ENCODE measurements at places on chromosomes 13 and 19. TPM values are rescaled to one million over a fixed set of nuclear protein-coding genes. Genes with fewer than 3 reads are reported as not detected.

CGB3 gene
- total RNA-seq = 0.46 TPM

- no peaks in the 10 kb centered on the region for H3K4me1 ChIP-seq
- H3K4me3 ChIP-seq = peak overlapping the region; percentile 61
- no peaks in the 10 kb centered on the region for H3K36me3 ChIP-seq
- H3K27me3 ChIP-seq = peaks cover 4% of the 10 kb centered on the region
Observed at GRCh38 chr19:7863157-7863970, 10.8 kb downstream of the PRR36 start.

DNA sequence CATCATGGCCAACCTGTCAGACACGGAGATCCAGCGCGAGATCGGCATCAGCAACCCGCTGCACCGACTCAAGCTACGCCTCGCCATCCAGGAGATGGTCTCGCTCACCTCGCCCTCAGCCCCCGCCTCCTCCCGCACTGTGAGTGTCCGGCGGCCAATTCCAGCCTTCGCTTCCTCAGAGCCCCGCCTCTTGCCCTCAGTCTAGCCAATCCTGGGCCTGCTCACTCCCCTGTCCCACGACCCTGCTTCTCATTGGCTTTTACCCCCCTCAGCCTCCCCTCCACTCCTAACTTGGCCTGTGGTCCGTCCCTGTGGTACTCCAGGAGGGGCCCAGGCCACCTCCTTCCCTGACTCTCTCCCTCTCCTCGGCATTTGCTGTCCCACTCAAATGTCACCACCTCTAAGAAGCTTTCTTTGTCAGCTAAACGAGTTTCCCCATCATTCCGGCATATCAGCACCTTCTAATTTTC lies 12.3 kb downstream of the HRC start:
- no peaks in the 10 kb centered on the region for H3K36me3 ChIP-seq
- peak overlapping the region; percentile 92 for H3K4me3 ChIP-seq
- no peaks in the 10 kb centered on the region for H3K27me3 ChIP-seq
- no peaks in the 10 kb centered on the region for H3K4me1 ChIP-seq
- peak; percentile 98 for DNase-seq
- H3K27ac ChIP-seq = no peak overlapping the region

DNA sequence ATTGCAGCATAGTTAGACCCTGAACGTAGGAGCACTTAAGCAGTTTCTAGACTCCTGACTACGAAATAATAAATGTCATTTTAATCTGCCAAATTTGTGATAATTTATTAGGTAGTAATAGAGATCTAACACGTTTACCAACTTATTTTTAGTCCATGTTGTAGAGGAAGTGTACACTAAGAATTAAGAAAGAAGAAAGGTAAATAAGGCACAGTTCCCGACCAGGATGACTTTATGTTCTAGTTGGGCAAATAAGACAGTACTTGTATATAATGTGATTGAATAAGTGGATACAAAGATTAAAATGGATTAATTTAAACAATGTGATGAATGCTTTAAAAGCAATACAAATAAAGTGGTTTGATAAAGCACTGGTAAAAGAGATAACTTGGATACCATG lies 1306.2 kb upstream of the PCDH20 start:
- H3K4me3 ChIP-seq = no peak overlapping the region
- no peaks in the 10 kb centered on the region for H3K4me1 ChIP-seq
- peaks cover 6% of the 10 kb centered on the region for H3K36me3 ChIP-seq
- no peaks in the 10 kb centered on the region for H3K27me3 ChIP-seq
- DNase-seq = no peak
- H3K27ac ChIP-seq = no peak overlapping the region

DNA sequence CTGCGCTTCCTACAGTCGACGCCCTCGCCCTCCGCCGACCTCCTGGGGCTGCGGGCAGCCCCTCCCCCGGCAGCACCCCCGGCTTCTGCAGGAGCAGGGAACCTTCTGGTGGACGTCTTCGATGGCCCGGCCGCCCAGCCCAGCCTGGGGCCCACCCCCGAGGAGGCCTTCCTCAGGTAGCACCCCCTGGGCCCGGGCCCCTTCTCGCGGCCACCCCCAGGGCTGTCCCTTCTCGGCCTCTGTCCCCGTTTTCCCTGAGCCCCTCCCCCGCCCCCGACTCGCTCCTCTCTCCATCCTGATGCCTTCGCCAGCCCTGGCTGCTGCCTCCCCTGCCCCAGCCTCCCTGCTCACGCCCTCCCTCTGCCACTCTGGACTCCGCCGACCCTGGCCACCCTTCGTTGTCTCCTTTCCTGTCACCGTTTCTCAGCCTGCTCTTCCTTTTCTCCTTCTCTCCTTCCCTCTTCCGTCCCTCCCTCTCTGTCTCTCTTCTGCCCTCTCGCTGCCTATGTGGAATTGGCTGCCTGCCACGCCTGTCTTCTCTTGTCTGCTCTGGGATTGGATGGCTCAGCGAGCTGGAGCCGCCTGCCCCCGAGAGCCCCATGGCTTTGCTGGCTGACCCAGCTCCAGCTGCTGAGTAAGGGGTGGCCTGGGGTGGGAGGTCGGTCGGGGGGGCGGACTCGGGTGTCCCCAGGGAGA lies 11.0 kb downstream of the FUZ start:
- H3K4me3 ChIP-seq = peak overlapping the region; percentile 31
- H3K4me1 ChIP-seq = no peaks in the 10 kb centered on the region
- DNase-seq = peak; percentile 91
- H3K36me3 ChIP-seq = peaks cover 49% of the 10 kb centered on the region

DNA sequence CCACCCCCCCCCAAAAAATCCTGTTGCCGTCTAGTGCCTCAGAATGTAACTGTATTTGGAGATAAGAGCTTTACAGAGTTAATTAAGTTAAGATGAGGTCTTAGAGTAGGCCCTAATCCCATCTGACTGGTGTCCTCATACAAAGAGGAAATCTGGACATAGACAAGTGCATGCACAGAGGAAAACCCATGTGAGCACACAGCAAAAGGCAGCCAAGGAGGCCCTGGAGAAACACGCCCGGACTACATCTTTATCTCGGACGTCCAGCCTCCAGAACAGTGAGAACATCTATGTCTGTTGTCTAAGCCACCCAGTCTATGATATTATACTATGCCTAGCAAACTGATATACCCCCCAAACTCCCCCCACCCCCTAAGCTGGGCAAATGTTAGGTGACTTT lies 193.8 kb downstream of the KATNAL1 start:
- no peaks in the 10 kb centered on the region for H3K36me3 ChIP-seq
- H3K4me1 ChIP-seq = no peaks in the 10 kb centered on the region
- H3K27ac ChIP-seq = no peak overlapping the region
- no peaks in the 10 kb centered on the region for H3K27me3 ChIP-seq

GRCh38 chr19:8682472-8682871 lies 16.1 kb downstream of the ACTL9 start:
- H3K4me1 ChIP-seq = no peaks in the 10 kb centered on the region
- DNase-seq = no peak
- no peaks in the 10 kb centered on the region for H3K27me3 ChIP-seq

- H3K4me3 ChIP-seq = no peak overlapping the region
- H3K27me3 ChIP-seq = no peaks in the 10 kb centered on the region
- H3K36me3 ChIP-seq = peaks cover 17% of the 10 kb centered on the region
- H3K4me1 ChIP-seq = no peaks in the 10 kb centered on the region
- no peak overlapping the region for H3K27ac ChIP-seq
Observed at GRCh38 chr13:63209330-63210017, 1793.8 kb upstream of the PCDH20 start.

DNA sequence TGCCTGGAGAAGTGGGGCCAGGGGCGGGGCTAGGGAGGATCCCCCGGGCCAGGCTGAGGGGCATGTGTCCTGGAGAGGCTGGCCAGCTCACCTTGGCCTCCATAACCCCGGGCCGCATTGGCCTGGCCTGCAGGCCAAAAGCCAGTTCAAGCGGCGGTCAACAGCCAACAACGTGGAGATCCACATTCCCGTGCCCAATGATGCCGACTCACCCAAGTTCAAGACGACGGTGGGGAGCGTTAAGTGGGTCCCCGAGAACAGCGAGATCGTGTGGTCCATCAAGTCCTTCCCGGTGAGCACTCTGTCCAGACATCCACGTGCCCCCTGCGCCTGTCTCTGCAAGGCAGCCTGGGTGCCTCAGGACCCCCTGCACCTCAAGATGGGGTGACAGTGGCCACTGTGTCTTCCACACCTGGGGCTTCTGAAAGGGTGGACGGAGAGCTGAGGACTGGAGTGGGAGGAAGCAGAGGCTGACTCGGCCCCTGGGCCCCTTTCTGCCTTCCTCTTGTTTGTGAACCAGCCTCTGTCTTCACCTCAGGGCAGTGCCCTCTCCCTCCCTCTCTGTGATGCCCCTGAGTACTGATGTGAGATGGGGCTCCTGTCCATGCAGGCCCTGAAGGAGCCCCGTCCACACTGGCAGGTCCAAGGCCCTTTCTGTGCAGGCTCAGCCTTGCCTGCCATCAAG lies 31.1 kb downstream of the AP1M1 start:
- peaks cover 2% of the 10 kb centered on the region for H3K36me3 ChIP-seq
- no peaks in the 10 kb centered on the region for H3K4me1 ChIP-seq
- H3K4me3 ChIP-seq = no peak overlapping the region
- no peak for DNase-seq
- H3K27ac ChIP-seq = no peak overlapping the region
- no peaks in the 10 kb centered on the region for H3K27me3 ChIP-seq
